ENCODE measurements at places on chromosomes 12 and 14.

DNA sequence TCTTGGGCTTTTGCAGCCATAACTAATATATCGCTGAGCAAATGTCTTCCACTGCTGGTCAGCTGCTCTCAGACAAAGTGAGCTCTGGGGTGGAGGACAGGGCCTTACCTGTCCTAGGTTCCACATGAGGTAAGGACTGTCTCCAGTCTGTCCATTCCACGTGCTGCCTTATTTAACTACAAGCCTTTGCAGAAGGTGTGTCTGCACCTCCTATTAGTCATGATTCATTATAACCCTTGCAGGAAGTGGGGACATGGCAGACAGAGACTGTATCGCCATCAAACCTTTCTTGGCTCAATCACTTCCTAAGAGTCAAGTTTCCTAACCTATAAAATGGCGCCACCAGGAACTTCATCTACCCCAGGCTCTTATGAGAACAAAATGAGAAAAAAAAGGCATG is 46.9 kb downstream of the SLC25A47 start:
- DNase-seq: no peak

DNA sequence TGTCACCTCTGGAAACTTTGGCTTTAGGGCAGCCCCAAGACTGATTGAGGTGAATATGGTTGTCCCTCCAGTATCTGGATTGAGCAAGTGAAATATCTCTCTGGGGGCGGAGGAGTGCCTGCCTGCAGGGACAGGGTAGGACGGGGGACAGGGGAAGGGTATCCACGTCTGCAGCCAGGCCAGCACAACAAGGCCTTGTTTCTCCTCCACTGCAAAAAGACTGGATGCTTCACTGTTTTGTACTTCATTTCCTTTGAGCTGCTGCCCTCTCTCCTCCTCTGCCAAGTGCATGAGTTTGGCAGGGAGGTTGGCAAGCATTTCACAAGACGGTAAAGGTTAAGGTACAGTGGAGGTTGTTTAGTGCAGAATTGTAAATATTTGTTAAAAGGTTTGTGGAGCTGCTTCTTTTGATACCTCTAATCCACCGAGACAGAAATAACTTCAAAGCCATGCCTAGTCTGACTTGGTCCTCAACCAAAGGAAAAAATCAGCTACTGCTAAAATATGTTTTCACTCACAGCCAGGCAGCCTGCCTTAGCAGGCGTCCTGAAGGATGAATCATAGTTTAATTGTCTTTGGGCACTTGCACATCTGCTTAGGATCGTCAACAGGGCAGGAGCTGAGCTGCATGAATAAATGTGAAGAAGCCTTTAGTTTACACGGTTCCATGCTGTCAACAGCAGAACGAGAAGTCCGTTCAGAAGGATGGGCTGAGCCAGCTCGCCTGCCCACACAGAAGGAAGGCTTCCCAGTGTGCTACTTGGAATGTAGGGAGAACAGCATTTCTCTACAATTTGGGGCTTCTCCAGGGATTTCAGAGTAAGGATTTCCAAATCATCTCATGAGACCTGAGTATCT is 269.7 kb downstream of the TTC6 start:
- no peak for DNase-seq

DNA sequence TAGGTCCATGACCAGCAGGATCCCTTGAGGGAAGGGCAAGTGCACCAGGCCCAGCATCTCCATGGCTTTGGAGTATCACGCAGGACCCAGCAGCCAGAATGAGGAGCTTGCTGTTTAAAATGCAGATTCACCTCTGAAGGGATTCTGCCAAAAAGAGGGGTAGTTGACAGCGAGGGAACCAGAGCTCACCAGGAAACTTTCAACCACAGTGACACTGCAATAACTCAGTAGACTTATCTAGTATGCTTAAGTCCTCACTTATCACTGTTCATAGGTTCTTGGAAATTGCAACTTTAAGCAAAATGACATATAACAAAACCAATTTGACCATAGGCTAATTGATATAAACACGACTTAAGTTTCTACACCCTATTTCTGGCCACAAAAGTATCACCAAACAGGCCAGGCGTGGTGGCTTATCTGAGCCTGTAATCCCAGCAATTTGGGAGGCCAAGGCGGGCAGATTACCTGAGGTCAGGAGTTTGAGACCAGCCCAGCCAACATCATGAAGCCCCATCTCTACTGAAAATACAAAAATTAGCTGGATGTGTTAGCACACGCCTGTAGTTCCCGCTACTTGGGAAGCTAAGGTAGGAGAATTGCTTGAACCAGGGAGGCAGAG is 21.4 kb upstream of the CKAP4 start:
- DNase-seq: no peak

- DNase-seq: no peak
These were observed 51.9 kb downstream of the GALNT9 start for GRCh38 chr12:132277374-132277941.

- no peak for DNase-seq
These were observed 27.0 kb downstream of the RHOF start for GRCh38 chr12:121766290-121767039.

DNA sequence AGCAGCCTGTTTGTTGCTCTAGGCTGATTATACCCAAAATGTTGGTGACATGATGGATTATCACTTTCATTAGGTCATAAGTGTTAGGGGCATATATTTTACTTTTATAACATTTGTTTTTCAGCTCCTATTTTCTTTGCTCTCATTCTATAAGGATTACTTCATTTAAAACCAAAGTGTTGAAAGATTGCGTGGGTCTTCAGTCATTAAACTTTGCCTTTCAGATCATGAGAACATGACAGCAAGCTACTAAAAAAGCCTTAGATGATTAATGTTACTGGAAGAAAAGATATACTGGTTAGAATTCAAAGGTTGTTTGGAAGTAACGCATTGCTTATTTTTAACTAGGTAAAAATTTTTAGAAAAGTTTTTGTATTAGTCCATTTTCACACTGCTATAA is 156.8 kb downstream of the ERC1 start:
- DNase-seq: no peak

GRCh38 chr12:46342562-46343033 is 30.0 kb downstream of the SLC38A2 start:
- DNase-seq: no peak

DNA sequence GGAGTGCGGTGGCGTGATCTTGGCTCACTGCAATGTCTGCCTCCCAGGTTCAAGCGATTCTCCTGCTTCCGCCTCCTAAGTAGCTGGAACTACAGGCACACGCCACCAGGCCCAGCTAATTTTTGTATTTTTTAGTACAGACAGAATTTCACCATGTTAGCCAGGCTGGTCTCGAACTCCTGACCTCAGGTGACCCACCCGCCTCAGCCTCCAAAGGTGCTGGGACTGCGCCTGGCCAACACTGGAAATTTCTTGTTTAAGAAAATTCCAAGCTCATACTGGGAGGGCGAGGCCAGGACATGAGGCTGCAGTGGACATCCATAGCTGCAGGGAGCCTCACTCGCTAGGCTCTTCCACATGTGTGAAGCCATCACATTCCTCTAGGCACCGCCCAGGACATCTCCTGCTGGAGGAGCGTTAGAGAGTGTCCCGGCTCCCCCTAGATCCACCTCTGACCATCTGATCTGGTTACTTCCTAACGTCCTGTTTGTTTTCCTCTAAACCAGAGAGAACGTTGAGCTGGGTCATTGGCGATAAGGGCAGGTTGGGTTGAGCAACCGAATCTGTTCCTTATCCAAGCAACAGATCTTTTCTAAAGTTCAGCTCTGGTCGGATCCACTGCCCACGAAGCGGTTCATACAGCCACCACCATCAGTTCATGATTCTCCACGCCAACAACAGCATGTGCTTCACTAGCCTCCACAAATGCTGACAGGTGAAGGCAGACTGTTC is 108.2 kb upstream of the MED13L start:
- DNase-seq: no peak

DNA sequence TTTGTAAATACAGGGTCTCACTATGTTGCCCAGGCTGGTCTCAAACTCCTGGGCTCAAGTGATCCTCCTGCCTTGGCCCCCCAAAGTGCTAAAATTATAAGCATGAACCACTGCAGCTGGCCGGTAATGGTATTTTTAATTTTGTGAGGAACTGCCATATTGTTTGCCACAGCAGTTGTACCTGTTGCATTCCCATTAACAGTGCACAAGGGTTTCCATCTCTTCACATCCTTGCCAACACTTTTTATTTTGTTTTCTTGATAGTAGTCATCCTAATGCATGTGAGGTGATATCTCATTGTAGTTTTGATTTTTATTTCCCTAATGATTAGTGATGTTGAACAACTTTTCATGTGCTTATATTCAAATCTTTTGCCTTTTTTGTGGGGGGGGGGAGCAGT is 13.5 kb downstream of the OR5AU1 start:
- DNase-seq: no peak

DNA sequence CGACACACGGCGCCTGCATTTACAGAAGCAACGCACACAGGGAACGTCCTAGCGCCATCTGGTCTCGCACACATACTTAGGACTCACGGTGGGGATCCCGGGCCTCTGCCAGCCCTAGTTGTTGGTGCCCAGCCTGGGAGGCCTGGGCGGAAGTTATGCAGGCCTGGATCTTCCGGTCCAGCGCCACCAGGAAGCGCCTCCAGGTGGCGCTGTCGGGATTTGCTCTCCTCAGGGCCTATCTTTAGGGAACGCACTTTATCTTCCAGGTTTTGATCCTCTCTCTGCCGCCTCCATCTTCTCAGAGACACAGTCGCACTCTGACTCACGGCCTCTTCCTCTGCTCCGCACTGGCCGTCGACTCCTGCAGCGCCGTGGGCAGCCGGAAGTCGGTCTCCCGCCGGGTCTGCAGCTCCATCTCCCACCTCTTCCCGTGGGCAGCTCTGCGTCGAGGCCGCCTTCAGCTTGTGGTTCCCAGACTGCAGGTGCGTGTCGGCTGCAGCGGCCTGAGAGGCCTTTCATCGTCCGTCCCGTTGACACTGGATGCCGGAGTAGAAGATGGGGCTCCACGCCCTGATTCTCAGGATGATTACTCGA is 760.4 kb downstream of the TMEM121 start:
- DNase-seq: no peak

All from AG08396 (cell line).